ENCODE measurements at places on chromosomes 5 and 9.
A peak's percentile ranks its signal among the peaks of the same experiment; 100 is the strongest.

- no peak for DNase-seq
Measured at GRCh38 chr5:163963881-163964280, 458.5 kb downstream of the MAT2B start.

DNA sequence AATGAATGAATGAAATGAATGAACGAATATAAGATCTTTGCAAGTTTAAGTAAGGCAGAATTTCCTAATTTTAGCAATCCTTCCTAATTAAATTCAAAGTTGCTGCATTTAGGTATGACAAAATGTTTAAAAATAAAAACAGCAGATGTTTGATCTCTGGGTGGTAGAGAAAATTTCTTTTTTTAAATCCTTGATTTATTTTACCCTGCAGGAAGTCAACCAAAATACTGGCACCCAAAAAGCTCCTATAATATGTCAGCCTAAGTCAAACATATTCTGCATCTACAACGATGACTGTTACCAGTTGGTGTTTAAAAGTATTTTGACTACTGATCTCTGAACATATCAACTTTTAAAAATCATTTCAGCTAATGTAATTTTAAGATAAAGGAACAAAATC, 58.4 kb downstream of the TTC39B start:
- no peak for DNase-seq

DNA sequence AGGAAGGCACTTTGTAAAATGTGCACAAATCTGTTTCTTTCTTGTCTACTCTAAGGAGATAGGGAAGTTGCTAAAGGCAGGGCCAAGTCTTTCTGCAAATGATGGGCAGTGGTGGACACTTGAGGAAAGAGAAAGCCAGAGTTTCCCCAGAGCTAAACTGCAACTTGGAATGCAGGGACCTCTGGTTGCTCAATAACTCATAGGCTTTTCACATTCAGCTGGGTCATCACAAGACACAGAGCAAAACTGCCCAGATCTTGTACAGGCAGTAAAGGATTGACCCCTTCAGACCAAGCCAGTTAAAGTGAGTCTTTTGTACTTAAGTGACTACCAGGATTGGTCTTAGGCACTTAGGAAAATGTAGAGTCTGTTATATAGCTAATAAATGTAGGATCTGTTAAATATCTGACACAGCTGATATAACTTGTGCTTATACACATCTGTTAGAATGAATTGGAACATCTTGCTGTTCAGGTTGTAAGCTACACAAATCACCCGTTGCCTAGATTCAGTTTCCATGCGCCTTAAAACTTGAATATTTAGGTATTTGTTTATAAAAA, 13.5 kb upstream of the AGXT2 start:
- DNase-seq, result no peak

DNA sequence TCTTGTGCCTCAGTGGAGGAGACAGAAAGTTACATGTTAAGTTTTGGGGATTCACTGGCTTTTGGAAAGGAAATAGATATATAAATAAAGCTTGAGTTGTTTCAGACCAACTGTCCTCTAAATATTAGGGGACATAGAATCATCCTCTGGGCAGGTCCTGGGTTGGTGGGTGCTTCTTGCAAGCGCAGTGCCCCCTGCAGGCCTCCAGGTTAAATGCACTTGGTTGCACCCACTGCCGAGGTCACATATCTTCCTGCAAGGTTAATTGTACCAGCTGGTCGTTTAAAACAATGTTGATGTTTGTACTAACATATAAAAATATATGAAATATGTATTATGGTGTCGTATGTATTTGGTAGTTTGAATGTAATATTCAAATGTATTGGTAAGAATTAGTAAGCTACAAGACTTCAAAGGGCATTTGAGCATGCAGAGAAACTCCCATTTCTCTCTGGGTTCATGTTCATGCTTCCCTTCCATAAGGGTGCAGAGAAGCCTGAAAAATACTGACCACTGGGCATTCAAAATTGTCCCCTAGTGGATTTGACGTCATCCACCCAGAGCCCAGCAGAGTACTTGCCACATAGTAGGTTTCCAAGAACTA, 87.0 kb downstream of the ZNF618 start:
- peak; percentile 18 for DNase-seq

GRCh38 chr5:2894316-2894715, 142.8 kb upstream of the IRX2 start:
- DNase-seq, result no peak

- DNase-seq, result no peak
Measured at GRCh38 chr5:145718956-145719355, 116.2 kb downstream of the PRELID2 start.

DNA sequence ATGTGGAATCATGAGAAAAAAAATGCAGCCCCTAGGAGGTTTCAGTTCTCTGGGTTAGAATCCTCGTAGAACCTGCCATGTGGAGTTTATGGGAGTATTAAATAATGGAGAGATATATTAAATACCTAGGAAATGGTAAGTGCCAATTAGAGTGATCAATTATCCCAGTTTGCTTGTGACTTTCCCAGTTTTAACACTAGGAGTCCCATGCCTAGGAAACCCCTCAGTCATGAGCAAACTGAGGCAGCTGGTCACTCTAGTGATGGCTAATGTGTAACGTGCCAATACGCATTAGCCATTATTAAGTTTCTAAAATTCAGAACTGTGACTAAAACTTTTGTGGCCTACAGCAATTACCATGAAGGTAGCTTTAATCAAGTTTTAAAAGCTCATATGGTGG, 720.6 kb downstream of the TAF11L14 start:
- DNase-seq, result no peak

DNA sequence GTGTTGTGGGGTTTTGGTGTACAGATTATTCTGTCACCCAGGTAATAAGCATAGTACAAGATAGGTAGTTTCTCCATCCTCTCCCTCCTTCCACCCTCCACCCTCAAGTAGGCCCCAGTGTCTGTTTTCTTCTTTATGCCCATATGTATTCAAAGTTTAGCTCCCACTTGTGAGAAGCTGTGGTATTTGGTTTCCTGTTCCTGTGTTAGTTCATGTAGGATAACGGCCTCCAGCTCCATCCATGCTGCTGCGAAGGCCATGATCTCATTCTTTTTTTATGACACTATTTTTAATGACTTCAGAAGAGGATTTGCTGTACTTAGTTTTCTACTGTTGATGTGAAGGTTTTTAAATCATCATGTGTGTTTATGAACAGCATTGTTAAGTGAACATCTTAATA, 11.9 kb downstream of the CCDC180 start:
- DNase-seq, result no peak

DNA sequence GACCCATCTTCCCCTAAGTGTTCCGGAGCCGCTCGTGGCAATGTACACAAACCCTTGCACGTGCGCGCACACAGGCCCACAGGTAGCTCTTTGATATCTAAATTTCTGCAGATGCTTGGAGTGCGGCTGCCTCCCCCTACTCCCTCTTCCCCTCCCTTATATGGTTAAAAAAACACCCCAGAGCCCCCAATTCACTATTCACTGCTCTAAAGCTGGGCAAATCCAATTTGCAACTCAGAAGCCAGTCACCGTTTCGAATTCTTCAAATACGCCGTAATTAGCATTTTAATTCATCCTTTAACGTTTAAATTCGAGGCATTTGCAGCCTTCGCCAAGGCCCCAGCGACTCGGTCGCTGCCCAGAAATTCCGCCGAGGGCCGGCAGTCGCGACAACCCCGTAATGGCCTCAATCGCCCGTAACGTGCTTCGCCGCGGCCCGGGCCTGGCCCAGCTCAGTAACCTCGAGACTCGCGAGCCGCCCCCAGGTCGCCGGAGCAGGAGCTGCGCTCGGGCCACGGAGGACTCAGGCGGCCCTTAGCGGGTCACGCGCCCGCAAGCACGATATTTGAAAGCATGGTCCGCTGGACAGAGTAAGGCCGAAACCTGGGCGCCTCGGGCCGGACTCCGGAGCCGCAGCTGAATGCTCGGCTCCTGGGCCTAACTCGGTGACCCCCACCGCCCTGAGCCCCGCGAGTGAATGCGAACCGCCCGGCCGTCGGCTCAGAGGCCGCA, 1.3 kb downstream of the IRX2 start:
- no peak for DNase-seq

- DNase-seq, result no peak
Measured at GRCh38 chr5:61796773-61797172, 464.7 kb downstream of the ZSWIM6 start.

DNA sequence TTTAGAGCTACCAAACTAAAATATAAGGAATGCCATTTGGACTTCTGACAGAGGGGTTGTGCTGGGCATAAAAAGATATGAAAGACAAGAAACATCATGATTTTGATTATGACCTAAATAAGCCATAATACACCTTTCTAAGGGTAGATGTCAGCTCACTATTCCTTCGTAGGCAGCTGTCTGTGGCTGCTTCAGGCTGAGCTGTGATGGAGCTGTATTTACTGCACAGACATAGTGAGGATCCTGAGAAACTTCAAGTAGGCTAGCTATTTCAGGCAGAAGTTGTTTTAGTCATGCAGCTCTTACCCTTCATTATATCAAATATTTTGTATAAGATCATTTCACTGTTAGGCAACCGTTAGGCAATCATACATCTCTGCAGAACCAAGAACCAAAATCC, 511.7 kb downstream of the CDH12 start:
- no peak for DNase-seq

- no peak for DNase-seq
Measured at GRCh38 chr5:88226881-88227450, 41.7 kb downstream of the TMEM161B start.

DNA sequence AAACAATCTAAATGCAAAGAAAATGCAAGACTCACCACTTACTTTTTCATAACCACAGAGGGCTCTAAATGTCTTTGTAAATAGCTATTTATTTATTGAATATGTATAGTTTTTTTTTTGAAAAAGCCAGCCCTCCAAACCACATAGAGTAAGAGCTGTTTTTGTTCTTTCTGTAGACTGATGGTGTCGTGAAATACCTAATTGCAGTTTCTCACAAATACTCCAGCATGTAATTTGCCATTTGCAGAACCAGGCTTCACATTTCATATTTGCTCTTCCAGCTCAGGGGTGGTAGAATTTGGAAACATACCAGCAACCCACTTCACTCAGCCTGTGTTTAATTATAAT, 159.8 kb downstream of the TMC1 start:
- no peak for DNase-seq

- no peak for DNase-seq
Measured at GRCh38 chr5:59130431-59130830, 547.6 kb downstream of the RAB3C start.

DNA sequence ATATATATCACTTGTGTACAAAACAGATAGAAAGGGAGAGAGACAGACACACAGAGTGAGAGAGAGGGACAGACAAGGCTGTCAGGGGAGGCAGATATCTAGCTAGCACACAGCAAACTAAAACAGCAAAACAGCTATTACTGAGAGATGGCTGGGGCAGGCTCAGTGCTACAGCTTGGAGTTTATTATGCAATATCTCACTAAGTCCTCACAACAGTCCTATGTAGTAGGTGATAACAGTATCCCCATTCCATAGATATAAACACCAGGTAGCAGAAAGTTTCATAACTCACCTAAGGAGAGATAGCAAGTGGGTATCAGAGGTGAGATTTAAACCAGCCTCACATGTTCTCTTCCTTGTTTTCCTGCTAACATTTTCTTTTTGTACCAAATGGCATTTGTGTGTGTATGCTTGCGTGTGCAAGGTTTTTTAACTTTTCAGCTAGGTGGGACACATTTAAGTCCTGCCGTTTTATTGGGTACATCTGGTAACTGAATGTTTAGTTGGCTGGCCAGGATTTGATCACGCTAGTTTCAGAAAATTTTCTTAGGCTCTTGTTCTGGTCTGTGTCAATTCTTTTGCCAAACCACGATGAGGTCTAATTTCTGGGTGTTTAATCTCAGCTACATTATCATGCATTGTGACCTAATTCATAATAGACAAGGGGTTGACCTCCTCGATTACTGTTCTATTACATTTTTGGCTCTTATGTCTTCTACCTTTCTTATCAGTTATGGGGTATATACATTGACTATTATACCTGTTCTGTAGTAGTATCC, 105.1 kb downstream of the LMNB1 start:
- no peak for DNase-seq

DNA sequence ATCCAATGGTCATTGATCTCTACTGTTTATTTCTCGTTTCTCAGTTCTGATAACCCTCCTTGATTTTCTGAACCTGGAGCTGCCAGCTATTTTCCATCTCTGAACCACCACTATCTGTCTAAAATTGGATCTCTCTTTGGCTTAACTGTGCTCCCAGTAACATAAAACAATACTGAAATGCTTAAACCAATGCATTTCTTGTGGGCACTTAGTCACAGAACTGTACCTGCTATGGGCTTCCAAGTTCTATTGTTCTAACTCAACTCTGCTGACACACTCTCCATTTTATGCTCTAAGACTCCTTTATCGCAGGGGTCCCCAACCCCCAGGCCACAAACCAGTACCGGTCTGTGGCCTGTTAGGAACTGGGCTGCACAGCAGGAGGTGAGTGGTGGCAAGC, 120.6 kb downstream of the LHFPL2 start:
- DNase-seq, result no peak

DNA sequence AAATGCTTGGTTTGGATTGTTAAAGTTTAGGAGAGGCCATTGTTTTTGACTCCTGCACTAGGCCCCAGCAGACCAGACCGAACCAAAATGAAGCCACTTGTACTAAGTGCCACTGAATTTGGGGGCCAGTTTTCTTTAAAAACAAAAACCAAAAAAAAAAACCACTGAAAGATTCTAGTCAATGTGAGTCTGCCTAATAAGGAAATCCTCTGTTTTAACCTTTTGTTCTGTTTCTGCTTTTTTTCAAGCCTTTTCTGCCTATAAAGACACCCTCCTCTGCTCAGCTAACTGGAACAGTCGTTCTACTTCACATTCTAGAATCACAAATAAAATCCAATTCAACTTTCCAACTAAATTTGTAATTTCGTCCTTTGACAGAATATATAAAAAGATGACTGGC, 64.9 kb downstream of the SERINC5 start:
- no peak for DNase-seq

- no peak for DNase-seq
Measured at GRCh38 chr5:1502046-1502736, 21.6 kb downstream of the LPCAT1 start.

- DNase-seq, result no peak
Measured at GRCh38 chr5:147223948-147224791, 10.7 kb upstream of the STK32A start.

GRCh38 chr9:85729882-85730281, 11.9 kb downstream of the AGTPBP1 start:
- no peak for DNase-seq

DNA sequence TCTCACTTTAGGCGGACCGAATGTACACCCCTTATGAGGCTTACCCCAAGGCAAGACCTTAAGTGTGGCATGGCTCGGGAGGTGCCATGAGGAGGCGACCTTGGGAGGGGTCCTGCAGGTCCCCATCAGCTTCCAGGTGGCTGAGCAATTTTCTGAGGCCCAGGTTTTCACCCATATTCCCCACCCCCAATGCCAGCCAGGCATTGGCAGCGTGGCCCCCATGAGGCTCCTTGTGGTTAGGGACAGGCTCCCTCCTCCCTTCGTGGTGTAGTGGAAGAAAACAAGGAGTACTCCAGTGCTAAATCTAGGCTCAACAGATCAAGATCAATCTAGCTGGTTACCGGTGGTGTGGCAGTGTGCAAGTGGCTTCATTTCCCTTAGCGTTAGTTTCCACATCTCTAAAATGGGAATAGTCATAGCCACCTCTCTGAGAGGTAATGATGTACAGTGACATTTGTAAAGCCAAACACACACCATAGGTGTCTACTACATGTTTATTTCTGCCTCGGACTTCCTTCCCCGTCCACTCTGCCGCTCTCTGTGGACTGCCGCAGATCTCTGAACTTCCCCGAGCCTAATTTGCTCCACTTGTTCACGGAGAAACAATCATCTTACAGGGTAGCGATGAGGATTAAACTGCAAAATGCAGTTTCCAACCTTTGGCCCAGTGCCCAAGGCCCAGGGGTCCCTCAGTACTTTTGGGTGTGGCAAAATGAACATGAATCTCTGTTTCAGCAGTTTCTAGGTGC, 8.4 kb downstream of the LHX2 start:
- no peak for DNase-seq

- DNase-seq, result no peak
Measured at GRCh38 chr9:92151691-92152393, 36.6 kb upstream of the SPTLC1 start.
